ENCODE measurements at places on chromosomes 12 and 14. TPM values are rescaled to one million over a fixed set of nuclear protein-coding genes. Genes with fewer than 3 reads are reported as not detected.

Gene TROAP
- total RNA-seq, result 115 TPM

Gene GSG1
- not detected for total RNA-seq

Gene ZDHHC22
- not detected for total RNA-seq

Gene ACOT4
- 1.4 TPM for total RNA-seq

Gene PGF
- 0.12 TPM for total RNA-seq

Gene MFAP5
- total RNA-seq, result not detected

Gene TUBA1B
- 2,153 TPM for total RNA-seq

Gene TC2N
- total RNA-seq, result 196 TPM

Gene RD3L
- total RNA-seq, result not detected

Gene BICD1
- 20.2 TPM for total RNA-seq

Gene PCNX1
- 72.1 TPM for total RNA-seq

Gene MYBPC1
- not detected for total RNA-seq

Gene RGS6
- 1.4 TPM for total RNA-seq

Gene TMTC1
- total RNA-seq, result not detected

Gene SRGAP1
- not detected for total RNA-seq

Gene ACVRL1
- not detected for total RNA-seq

Gene GPR84
- total RNA-seq, result 0.33 TPM

Gene TCL1B
- not detected for total RNA-seq

Gene DHRS1
- total RNA-seq, result 35.0 TPM

Gene KCNJ8
- not detected for total RNA-seq

Gene TTC9
- 16.7 TPM for total RNA-seq

Gene MYH7
- total RNA-seq, result 0.07 TPM
